Stimulated activated CD4-positive, alpha-beta T cell treated with anti-CD3 and anti-CD28 coated beads, TNF-alpha, amount 100 ng/mL, for 1 hour (primary cell): ENCODE measurements at places on chromosomes 11 and 22.

- DNase-seq, result no peak
Measured at GRCh38 chr11:101401245-101401644, 182.6 kb downstream of the TRPC6 start.

- DNase-seq, result no peak
Measured at GRCh38 chr11:132942611-132943356, 589.5 kb downstream of the OPCML start.

DNA sequence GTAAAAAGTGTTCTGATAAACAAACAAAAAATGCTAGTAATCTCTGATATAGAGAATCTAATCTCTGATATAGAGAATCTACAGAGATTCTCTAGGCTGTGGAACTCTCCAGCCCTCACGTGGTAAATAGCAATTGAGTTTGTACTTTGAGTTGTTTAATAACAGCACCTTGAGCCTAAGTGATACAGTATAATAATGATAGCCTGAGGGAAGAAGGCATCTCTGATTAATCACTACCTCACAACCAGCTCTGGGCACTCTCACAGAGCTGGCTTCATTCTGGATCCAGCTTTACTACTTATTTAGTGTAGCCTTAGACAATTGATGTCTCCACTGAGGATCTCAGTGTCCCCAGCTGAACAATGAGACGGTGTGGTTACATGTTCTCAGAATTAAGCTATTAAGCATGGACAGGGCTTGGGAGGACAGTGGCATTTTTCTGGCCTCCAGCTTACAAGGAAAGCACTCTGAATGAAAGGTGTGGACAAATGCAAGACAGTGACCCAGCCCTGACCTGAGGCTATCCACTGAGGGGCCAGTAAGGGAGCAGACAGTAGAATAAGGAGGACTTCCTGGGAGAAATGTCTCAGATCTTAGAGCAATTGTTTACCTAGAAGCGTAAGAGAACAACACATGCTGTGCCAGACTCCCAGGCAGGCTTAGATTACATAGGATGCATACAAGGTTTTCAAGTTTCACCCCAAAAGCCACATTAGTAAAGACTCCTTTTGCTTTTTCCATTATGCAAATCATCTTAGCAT is 88.7 kb upstream of the DRD2 start:
- no peak for DNase-seq

- DNase-seq, result no peak
Measured at GRCh38 chr22:45142376-45142775, 21.3 kb upstream of the NUP50 start.
